ENCODE measurements at places on chromosomes 5 and 9. TPM values are rescaled to one million over a fixed set of nuclear protein-coding genes. Genes with fewer than 3 reads are reported as not detected.

Gene PCDHAC2
- polyA plus RNA-seq, result 0.72 TPM

Gene STPG3
- polyA plus RNA-seq, result not detected

Gene PCDHGA5
- polyA plus RNA-seq, result 0.43 TPM

Gene MYOT
- 2.1 TPM for polyA plus RNA-seq

Gene REEP5
- polyA plus RNA-seq, result 27.3 TPM

Gene LEAP2
- 2.2 TPM for polyA plus RNA-seq

Gene CCNG1
- 266 TPM for polyA plus RNA-seq

Gene ASPN
- polyA plus RNA-seq, result 2.8 TPM

Gene NFIB
- 5.1 TPM for polyA plus RNA-seq

Gene IFNB1
- not detected for polyA plus RNA-seq

Gene ANKRD20A1
- 1.3 TPM for polyA plus RNA-seq

Gene SPINK1
- polyA plus RNA-seq, result 258 TPM

Gene PDZD2
- not detected for polyA plus RNA-seq

Gene RUSC2
- polyA plus RNA-seq, result 6.9 TPM

Gene N4BP3
- polyA plus RNA-seq, result 1.1 TPM

Gene PDLIM4
- 5.9 TPM for polyA plus RNA-seq

Gene TBC1D9B
- 59.0 TPM for polyA plus RNA-seq

Gene ABHD17B
- 28.0 TPM for polyA plus RNA-seq

Gene TNFSF8
- polyA plus RNA-seq, result 1.2 TPM

Gene C1QTNF3
- 3.8 TPM for polyA plus RNA-seq

Gene WNK2
- polyA plus RNA-seq, result 48.4 TPM

Gene EGFLAM
- polyA plus RNA-seq, result not detected

Gene MARVELD2
- polyA plus RNA-seq, result 6.2 TPM

Gene IFNK
- polyA plus RNA-seq, result 0.07 TPM

Gene ADRA1B
- polyA plus RNA-seq, result 0.25 TPM

Gene ABO
- polyA plus RNA-seq, result 46.4 TPM

Gene CNTFR
- 1.1 TPM for polyA plus RNA-seq

Gene HTR1A
- not detected for polyA plus RNA-seq

Gene NAIP
- polyA plus RNA-seq, result 37.9 TPM

Gene TMEM215
- not detected for polyA plus RNA-seq
